ENCODE measurements at places on chromosomes 4 and X.

DNA sequence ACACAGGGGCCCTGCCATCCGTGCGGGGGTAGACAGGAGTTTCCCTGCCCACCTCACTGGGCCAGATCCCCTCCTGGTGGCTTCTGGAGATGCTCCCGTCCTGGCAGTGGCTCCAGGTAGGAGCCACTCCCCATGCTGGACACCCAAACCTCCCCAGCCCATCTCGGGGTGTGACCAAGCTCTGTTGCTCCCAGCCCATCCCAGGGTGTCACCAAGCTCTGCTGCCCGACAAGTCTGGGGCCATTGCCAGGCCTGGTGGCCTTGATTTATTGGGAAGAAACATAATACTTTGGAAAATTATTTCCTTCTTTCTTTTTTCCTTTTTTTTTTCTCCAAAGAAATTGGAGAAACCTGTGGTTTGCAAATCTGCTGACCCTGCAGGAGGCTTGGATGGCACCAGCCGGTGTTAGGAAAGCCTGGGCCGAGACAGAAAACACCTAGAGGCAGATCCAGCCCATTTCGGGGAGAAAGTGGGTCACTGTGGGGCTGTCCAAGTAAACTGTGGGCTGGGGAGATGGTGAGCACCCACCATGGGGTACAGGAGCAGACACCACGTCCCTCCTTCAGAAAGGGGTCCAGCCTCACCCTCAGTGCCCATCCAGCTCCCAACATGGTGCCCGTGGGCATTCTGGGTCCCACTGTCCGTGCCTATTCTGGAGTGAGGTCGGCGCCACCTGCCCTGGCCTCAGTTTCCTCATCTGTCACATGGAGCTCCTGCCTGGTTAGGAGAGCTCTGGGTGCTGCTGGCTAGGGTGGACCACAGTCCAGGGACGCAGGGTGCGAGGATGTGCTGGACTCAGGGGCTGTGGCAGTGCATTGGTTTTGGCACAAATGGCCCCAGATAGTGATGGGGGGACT, 59.4 kb upstream of the ADRA2C start:
- no peak for DNase-seq

DNA sequence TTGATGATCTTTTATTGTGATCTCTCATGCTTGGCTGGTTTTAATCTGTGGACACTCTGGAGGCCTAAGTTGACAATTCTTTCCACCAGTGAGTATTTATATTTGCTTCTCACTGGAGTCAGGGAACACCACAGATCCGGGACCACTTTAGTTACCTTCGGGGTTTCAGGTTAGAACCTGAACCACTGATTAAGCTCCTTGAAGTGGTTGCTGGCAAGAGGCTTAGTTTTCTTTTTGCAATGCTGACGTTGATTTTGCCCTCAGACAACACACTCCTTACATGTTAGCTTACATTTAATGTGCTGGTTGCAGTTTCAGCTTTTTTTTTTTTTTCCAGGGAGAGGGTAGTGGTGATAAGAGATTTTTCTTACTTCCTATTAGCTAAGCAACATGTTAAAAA, 10.5 kb upstream of the ZNF330 start:
- DNase-seq, result no peak

DNA sequence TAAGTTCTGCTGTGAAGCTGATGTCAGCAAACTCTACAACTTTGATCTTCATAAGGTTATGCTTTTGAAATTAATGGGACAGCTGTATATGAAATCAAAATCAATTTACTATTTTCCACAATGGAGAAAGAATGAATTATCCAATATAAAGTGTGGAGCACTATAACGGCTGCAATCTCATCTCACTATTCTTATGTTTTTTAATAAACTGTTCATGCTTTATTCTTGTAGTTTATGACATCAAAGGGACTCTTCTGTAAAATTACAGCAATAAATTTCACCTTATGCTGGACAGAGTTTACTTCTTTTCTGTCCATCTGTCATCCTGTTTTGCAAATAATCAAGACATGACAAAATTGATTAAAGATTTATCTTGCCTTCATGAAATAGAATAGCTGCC, 192.5 kb downstream of the TECRL start:
- no peak for DNase-seq

DNA sequence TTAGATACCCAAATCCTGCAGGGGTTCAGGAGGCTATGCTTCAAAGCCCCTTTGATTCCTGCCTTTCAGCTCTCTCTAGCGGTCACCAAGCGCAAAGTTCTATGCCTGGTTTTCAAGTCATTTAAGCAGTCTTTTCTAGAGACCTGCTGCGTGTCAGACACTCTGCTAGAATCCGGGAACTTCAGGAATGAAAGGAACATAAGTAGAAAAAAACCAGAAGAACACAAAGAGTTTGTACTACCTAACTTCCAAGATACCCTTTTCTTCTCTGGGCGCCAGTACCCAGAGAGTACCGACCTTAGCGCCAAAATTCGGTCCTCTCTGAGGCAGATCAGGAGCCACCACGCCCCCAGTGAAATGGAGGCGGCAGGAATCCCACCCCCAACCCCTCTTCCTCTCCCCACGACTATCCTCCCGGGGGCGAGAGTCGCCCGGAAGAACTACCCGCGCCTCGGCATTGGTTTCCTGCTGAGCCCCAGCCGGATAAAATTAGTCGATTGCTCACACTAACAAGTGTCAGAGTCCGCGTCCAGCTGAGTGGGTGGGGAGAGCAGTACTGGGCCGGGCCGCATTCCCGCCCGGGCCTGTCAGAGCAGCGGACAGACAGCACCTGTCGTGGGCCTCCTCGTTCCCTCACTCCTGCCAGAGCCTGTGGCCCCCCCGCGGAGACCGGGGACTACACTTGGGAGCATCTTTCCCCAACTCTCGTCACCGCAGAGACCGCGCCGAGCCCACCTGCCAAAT, 78.8 kb downstream of the RLIM start:
- peak; percentile 63 for DNase-seq

DNA sequence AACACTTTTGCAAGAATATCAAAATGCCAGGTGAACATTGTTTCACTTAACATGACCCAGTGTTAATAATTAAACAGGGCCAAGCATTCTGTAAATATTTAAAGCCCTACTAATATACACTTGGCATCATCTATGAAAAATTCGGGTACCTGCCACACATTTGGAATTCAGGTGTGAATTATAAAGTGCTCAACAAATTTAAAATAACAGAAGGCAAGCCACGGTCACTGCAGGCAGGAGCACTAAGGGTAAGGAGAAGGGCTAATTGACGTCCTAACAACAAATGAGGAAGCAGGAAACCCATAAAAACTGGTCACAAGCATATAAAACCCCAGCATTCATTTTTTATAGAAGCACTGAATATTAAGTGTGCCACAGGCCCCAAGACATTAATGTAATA, 43.8 kb upstream of the CPEB2 start:
- no peak for DNase-seq

DNA sequence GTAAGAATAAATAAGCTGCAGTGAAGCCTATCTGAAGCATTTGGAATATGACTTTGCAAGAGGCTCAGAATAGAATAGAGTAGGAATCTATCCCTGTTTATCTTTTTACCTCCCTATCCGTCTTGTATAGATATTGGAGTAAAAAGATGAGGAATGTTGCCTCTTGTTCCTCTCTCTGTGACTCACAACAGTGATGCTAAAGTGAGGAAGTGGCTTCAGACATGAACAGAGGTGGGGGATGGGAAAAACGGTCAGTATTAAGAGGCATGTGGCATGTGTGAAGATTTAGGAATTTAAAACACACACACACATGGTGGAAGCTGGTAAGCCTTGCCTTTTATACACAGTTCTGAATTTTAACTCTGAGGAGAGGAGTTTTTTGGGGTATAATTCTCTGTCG, 3.8 kb upstream of the DCAF4L1 start:
- DNase-seq, result peak; percentile 66

GRCh38 chr4:42078184-42078801, 74.2 kb downstream of the BEND4 start:
- no peak for DNase-seq

DNA sequence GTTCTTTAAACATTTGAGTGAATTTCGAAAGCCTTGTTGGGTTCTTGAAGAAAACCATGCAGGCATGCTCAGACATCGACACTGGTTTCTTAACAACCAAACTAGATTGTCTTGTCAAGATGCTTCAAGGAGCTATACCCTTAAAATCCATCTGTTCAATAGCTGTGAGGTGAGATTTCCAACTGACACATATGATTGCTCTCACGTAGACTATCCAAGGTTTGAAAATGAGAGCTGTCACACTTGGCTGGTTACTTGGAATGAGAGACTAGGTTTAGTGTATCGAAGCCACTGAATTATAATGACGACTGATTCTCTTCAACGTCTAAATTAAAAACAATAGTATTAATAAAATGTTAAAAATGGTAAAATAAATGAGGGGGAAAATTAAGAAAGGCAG, 2725.5 kb downstream of the ARAP2 start:
- no peak for DNase-seq

DNA sequence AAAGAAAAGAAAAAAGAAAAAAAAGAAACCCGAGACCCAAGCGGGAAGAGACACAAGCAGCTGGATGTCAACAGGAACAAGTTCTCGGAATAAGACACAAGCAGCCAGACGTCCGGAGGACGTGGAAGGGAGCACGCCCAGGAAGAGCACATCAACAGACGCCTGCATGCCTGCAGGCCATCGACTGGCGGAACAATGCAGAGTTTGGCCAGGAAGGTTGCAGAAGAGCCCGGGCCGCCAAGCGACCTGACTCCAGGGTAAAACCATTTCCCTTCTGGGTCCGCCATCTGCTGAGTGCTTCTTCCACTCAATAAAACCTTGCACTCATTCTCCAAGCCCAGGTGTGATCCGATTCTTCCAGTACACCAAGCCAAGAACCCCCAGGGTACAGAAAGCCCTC, 95.6 kb upstream of the PRR32 start:
- no peak for DNase-seq

- no peak for DNase-seq
Observed at GRCh38 chr4:22648996-22649395, 43.7 kb upstream of the GBA3 start.

- no peak for DNase-seq
Observed at GRCh38 chr4:89077761-89078160, 20.8 kb upstream of the FAM13A start.

GRCh38 chr4:154982187-154983047, 201.3 kb downstream of the RBM46 start:
- peak; percentile 16 for DNase-seq

GRCh38 chr4:31085689-31086088, 365.5 kb downstream of the PCDH7 start:
- no peak for DNase-seq

- DNase-seq, result no peak
Observed at GRCh38 chrX:70128071-70128470, 5.2 kb upstream of the IGBP1 start.

- peak; percentile 52 for DNase-seq
Observed at GRCh38 chr4:38920186-38920585, 52.6 kb downstream of the FAM114A1 start.

DNA sequence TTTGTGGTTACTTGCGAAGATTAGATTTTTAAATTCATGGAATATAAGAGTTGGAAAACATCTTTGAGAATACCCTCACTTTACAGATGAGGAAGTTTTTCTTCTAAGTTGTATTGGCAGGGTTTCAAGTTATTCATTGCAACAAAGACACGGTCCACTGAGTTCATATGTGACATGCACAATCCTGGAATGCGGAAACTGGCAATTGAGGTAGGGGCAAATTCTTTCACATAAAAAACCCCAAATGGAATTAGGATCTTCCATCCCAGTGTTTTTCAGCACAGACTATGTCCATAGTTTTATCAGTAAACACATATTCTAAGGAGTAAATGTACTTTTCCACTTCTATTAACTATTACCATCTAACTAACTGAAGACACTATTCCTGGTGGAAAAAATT, 81.8 kb upstream of the NAP1L5 start:
- DNase-seq, result peak; percentile 56

Measured in fibroblast of skin of back (primary cell).